Activated CD8-positive, alpha-beta memory T cell treated with anti-CD3 and anti-CD28 coated beads for 1 hour (primary cell): ENCODE measurements at places on chromosomes 3 and 15.

GRCh38 chr15:70519616-70520015, 243.7 kb downstream of the UACA start:
- no peak for DNase-seq

DNA sequence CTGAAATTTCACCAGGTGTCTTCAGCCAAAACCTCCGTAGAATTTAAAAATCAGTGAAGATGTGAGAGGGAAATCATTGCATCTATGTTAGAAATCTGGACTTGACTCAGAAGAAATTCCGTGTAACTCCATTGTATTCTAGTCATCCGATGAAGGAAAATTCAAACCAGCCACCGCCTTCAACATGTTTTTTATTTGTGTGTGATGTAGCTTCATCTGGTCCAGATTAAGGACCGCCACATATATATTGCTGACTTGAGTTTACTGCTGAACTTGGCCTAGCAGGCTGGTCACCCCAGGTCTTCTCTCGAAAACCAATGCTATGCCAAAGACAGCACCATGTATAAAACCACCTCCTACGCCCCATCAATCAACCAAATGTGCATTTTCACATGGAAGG, 120.9 kb downstream of the FOXP1 start:
- DNase-seq: no peak

GRCh38 chr3:81888914-81889557, 127.6 kb upstream of the GBE1 start:
- no peak for DNase-seq

- DNase-seq: no peak
These were observed 3.0 kb downstream of the ARHGAP31 start for GRCh38 chr3:119297169-119297568.

DNA sequence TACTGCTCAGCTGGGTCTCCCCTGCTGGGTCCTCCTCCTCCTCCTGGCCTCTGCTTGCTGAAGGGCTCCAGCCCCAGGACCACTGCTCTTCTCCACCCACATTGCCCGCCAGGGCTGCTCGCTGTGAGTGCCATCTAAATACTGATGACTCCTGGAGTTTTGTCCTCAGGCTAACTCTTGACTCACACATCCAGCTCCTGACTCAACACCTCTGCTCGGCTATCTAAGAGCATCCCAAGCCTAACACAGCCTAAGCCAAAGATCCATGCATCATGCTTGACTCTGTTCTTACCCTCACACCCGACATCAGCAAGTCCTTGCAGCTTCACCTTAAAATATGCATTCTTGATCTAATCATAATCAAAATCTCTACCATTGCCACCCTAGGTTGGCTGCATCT, 260.2 kb downstream of the KLF13 start:
- no peak for DNase-seq
